ENCODE measurements at places on chromosomes 3 and 15.

GRCh38 chr15:76330080-76330680 is 6.4 kb upstream of the ISL2 start:
- no peak for DNase-seq

- no peak for DNase-seq
Observed at GRCh38 chr15:59539799-59540198, 71.8 kb upstream of the GCNT3 start.

GRCh38 chr3:66856533-66856932 is 141.6 kb upstream of the KBTBD8 start:
- DNase-seq: no peak

DNA sequence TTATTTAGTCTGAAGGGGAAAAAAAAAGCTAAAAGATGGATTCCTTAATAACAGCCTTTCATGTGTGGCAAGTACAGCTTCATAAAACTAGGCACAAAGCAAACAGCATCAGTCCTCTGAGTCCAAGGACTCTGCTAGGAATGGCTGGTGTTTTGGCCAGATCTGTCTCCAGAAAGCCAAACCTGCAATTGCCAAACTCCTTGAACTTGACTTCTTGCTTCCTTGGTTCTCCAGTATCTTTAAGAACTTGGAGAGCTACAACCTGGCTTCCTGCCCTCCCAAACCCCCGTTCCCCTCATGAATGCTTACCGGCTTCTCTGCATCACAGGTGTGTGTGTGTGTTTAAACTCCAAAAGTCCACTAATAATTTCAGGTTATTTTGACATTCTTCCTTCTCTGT is 1.6 kb upstream of the PLOD2 start:
- no peak for DNase-seq

DNA sequence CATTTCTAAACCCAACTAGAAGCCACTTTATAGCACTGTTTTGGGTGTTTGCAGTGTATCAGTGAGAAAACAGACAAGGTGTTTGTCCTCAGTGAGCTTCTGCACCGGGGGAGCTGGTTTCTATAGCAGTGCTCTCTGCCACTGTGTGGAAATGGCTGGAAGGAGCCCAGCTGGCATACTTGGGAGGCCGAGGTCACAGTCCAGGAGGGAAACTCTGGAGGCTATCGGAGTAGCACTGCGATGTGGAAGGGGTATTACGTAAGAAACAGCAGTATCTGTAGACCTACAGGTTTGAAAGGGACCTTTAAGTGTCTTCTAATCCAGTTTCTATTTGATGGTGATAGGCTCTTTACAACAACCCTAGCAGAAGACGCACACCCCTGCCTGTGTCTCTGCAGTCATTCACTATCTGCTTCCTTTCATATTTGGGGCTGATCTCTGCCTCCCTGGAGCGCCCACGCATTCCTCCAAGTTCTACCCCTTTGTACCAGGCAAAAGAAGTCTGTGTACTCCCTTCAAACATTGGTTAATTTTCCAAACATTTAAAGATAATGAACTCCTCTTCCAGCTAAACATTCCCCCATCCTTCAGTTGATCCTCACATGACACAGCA is 87.4 kb upstream of the ADAMTS17 start:
- DNase-seq: no peak

DNA sequence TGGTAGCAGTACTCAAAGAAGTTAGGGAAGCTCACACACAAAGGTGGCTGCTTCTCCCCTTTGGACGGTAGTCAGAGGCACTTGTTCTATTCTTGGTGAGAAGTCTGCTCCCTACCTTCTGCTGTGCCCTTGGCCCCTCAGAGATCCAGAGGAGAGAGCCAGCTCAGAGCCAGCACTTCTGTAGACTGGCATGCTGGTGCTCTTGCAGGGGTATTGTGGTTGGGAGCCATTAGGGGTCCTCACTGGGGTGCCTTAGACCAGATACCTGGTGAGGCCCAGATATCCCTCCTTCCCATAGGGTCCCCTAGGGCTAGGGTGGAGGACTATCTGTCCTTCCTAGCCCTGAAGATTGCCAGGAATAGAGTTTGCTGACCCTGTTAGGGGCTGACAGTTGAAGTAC is 140.6 kb downstream of the EEFSEC start:
- no peak for DNase-seq

DNA sequence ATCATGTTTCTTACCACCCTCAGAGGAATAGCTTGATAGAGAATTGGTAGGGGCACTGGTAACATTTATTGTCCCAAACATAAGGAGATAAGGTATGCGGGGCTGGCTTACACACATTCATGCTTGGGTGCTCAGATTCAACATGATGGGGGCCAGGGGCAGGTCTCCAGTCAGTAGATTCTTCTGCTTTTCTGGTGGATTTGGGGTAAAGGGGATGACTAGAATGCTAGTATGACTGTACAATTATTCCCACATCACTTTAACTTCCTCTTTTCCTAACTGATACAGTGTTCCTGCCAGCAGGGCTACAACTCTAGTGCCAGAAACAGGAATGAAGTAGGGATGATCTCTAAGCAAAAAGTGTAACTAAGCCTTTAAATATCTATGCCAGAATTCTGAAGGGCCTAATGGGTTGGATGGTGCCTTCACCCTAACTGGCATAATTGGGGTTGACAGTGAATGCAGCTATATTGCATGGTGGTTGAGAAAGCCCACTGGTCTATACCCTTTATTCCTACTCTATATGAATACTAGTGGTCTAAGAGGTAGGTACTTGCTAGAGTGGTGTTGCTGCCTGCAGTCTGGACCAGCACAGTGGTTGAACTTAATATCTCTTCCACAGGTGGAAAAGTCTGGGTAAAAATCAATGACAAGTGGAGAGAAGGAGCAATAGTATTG is 117.4 kb downstream of the IL12A start:
- no peak for DNase-seq

DNA sequence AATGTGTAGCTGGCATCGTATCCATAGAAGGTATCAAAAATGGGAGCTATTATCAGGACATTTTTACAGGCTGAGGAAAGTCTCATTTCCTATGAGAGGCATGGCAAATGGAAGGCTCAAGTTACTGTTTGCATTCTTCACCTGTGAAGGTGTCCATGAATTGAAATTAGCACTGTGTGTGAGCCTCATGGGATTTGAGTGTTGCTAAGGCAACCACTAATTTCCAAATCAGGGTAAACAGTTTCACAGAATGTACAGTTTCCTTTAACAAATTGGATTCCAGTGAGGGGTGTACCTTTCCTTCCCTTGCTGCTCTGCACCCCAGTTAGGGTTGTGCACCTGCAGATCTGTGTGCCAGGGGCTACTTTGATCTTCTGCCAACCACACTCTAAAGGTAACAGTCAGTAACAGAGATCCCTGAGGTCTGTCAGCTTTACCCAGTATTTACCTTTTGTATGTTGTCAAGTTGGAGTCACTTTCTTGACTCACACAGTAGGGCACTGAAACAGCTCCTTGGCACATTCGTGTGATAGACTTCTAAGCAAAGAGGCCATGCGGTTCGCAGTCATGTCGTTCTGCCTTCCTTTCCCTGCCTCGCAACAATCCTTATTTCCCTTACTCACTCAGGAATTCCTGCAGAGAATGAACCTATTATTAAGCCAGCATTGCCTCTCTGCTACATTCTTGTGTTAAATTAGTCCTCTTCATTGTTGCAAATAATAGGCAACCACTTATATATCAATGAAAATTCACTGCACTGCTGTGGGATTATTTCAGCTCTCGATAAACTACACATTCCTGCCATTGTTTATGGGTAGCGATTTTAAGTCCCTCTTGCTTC is 129.8 kb upstream of the GBE1 start:
- DNase-seq: no peak

- DNase-seq: no peak
Observed at GRCh38 chr3:15470261-15470660, 42.9 kb downstream of the EAF1 start.

GRCh38 chr3:24396338-24396737 is 98.3 kb downstream of the THRB start:
- no peak for DNase-seq

GRCh38 chr3:12929801-12930200 is 88.4 kb upstream of the RPL32 start:
- no peak for DNase-seq

DNA sequence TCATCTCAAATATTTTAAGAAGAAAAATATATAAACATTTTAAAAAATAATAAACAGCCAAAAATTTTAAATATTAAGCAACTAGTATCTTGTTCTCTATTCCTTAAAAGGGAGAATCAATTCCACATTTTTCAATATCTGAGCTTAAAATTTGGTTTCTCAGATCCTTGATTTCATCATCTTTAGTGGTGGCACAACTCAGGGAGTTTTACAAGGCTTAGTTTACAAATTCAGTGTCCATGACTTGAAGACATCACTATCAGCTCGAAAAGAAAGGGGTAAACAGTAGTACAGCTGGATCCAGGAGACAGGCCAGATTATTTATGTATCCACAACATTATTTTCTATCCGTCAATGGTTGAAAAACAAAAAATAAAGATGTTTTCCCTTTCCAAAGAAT is 11.6 kb downstream of the IGF2BP2 start:
- no peak for DNase-seq

GRCh38 chr15:101635944-101636727 is 16.0 kb downstream of the TM2D3 start:
- DNase-seq: no peak

GRCh38 chr3:184423561-184423960 is 43.7 kb downstream of the CHRD start:
- DNase-seq: no peak

GRCh38 chr15:80475572-80475971 is 71.4 kb downstream of the ARNT2 start:
- DNase-seq: no peak

DNA sequence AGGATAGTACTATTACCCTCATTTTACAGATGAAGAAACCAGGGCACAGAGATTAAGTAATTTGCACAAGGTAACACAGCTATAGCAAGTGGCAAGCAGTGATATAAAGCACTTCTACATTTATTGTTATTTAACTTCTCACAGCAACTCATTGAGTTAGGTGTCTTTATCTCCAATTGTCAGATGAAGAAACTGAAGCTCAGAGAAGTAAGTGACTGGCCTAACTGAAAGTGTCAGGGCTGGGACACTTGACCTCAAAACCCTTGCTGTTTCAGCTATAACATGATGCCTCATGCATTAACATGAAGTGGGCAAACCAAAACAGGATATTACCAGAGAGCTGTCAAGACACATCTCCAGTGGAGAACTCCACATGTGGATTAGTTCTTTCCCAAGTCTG is 65.8 kb upstream of the LEKR1 start:
- DNase-seq: no peak

GRCh38 chr15:22949074-22949547 is 31.1 kb downstream of the CYFIP1 start:
- peak; percentile 30 for DNase-seq

DNA sequence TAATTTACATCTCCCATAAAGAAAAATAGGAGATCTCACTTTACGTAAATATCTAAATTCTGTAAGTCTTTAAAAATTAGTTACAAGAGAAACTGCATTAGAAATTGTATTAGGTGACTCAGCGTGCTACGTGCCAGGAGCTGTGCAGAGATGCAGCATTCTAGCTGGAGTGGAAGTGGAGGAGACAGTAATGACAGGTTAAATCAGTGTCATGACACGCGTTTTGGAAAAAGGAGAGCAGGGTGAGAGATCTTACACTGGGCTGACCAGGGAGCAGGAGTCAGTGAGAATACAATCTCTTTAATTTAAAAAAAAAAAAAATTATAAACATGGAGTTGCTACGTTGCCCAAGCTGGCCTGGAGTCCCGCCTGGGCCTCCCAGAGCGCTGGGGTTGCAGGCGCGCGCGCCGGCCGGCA is 635 bp downstream of the TUBGCP5 start:
- no peak for DNase-seq

GRCh38 chr3:174685796-174686195 is 173.3 kb upstream of the NAALADL2 start:
- no peak for DNase-seq

DNA sequence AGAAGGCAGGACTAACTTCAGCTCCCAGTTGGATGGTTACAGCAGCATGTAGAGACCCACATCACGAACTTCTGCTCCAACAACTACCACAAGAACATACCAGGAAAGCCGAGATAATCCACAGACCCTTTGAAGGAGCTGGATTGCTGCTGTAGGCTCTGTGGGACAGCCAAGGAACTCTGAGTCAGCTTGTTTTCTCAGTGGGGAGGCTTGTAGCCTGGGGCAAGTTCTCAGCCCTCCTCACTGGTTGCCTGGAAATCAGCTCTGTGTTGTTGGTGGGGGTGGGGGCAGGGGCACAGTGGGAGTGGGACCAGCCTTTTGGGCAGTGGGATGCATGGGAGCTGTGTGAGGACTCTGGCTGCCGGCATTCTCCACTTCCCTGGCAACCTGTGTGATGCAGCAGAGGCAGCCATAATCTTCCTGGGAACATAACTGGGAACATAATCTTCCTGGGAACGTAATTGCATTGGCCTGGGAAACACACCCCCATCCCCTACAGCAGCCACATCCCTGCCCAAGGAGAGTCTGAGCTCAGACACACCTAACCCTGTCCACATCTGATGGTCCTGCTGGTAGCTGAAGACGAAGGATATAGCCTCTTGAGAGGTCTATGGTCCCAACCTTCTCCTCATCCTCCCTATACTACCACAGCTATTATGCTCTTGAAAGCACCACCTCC is 153.1 kb downstream of the PEAK1 start:
- DNase-seq: no peak

DNA sequence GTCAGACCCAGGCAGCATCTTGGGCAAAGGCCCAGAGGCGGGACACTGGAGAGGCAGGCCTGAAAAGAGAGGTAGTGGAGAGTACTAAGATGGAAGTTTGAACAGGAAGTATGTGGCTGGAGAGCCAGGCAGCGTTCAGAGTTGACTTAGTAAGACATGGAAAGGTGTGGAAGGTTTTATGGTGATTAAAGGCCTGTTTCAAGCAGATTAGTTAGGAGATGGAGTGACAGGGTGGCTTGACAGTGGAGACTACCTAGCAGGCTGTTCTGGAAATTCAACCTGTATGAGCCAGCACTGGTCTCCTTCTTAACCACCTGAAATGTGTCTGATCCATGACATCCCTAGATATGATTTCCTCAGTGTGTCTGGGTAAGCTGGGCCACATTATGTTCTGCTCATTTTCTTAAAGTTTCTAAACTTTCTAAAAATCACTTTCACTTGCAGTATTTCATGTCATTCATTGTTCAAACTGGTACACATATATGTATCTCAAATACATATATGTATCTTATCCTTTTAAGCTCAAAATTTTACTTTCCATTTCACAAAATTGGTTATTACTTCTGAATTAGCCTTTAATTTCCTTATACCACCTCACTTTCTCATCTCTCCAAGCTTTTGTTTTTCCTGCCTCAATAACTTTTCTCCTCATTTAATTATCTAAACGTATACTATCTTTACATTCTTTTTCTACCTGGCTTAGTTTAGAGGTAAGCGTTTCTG is 43.4 kb upstream of the ARL14 start:
- no peak for DNase-seq

- no peak for DNase-seq
Observed at GRCh38 chr15:72147418-72147817, 29.2 kb downstream of the SENP8 start.

GRCh38 chr3:18423401-18424212 is 1.5 kb downstream of the SATB1 start:
- DNase-seq: peak; percentile 5

GRCh38 chr3:33403756-33404155 is 36.4 kb downstream of the UBP1 start:
- DNase-seq: no peak

Data from NCI-H187 treated with DMSO at 0.1 percent for 48 hours (cell line).